ENCODE measurements at places on chromosomes 16 and 17.

- DNase-seq, result no peak
Measured at GRCh38 chr17:46873941-46874645, 22.7 kb downstream of the WNT9B start.

GRCh38 chr16:83238949-83239691 is 568.7 kb upstream of the HSBP1 start:
- no peak for DNase-seq

GRCh38 chr16:4859900-4860255 is 12.6 kb downstream of the UBN1 start:
- no peak for DNase-seq

DNA sequence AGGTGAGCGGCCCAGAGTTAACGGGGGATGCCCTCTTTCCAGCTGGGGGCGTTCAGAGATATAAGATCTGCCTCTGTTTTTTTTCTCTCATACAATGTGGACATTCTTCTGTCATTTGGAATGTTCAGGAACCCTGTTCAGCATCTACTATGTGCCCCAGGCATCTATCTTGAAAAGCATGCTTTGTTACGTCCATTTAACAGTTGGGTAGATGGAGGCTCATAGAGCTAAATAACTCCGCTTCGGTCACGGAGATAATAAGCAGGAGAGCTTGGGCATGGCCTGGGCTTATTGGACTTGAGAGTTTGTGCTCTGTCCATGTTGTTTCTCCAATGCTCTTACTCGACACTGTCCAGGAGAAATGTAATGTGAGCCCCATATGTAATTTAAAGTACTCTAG is 6.1 kb downstream of the DHODH start:
- DNase-seq, result no peak

- no peak for DNase-seq
Measured at GRCh38 chr17:20721171-20721570, 141.6 kb downstream of the CDRT15L2 start.

- DNase-seq, result no peak
Measured at GRCh38 chr17:27951872-27952271, 58.7 kb upstream of the LYRM9 start.

Data from Kasumi-1 (cell line).